AG09309 (cell line): ENCODE measurements at places on chromosomes 2 and 18.

- no peak for DNase-seq
Measured at GRCh38 chr2:125272651-125273050, 1247.6 kb downstream of the CNTNAP5 start.

GRCh38 chr2:119846021-119846420 is 86.3 kb downstream of the PTPN4 start:
- no peak for DNase-seq

DNA sequence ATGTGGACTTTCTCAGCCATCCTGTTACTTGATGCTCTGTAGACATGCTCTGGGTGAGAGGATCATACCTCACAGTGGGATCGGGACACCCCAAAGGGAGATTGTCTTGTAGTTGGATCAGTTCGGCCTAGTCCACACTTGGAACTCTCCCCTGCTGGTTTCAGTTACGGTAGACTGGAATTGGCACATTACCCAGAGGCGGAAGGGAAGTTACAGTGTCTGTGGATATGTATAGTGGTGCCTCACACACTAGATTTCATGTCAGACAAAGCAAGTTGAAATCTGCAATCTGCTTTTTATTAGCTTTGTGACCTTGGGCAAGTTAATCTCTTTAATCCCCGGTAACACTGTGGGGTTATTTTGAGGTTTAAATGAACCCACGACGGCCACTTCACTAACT is 16.2 kb upstream of the CTAGE1 start:
- DNase-seq = peak; percentile 64

GRCh38 chr2:12552092-12552491 is 164.6 kb upstream of the TRIB2 start:
- no peak for DNase-seq

- no peak for DNase-seq
Measured at GRCh38 chr2:216056739-216057138, 24.9 kb downstream of the PECR start.

DNA sequence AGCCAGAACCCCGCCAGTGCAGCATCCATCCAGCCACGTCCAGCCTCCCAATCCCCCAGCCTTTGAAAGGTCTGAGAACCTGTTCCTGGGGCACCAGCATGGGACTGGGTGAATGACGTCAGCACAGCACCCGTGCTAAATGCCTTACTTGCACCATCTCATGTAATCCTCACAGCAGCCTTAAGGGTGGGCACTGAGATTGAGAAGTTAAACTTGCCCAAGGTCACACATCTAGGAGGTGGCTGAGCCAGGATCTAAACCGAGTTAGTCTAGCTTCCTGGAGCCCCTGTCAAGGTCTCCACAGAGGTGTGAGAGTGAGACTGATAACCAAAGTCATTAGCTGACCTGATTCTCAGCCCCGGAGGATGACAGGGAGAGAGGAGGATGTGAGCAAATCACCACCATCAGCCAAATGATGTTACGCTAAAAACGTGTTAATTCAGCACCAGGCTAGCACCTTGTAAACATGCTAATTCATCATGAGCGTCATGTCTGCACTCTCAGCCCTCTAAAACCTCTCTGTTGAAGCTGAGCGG is 4.6 kb downstream of the CD8A start:
- DNase-seq = no peak

DNA sequence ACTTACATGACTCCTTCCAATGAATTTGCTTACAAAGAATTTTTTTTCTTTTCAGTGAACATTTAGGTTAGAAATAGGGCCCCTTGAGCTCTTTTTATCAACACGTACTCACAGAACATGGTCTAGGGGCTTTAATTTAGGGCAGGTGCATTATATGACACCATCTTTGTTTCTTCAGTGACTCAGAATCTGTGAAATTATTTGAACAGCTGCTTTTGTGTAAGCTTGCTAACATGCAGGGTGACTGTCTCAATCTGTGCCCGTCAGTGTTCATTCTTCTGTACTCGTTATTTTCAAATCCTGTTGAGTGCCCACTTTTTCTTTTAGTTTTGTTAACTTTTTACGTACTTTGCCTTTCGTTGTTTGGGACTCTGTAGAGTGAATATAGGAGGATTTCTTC is 52.8 kb upstream of the CABYR start:
- no peak for DNase-seq

DNA sequence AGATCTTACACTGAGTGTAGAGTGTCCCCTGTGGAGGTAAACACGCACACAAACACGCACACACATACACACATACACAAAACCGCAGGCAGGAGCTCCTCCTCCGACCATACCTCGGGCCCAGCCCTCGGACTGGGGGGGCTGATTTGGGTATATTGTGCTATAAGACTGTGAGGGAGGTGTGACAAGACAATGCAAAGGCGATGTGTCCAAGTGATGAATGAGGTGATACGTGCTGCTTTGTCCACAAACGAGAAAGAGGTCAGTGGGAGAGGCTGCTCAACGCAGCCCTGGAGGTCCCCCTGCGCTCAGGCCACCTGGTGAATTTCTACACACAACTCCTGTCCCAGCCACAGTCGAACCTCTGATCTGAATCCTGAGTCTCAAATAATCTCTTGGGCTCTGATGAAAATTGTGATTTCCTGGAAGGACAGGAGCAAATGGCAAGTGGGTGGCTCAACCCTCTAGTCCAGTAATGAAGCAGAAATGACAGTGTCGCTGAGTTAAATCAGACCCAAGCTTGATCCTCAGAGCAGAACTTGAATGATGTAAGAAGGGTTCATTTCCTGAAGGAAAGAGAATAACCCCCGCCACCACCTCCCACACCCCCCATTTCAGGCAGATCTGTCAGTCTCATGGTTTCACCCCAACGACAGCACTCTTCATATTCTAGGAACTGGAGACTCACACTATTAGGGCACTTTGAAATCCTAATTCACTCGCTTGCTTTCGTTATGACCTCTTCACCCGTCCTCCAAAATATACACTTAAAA is 48.9 kb upstream of the ASXL2 start:
- DNase-seq = no peak

- no peak for DNase-seq
Measured at GRCh38 chr2:162315938-162316337, 2.5 kb downstream of the IFIH1 start.

GRCh38 chr2:26448651-26449050 is 29.3 kb downstream of the OTOF start:
- no peak for DNase-seq

GRCh38 chr2:156400706-156401678 is 35.2 kb upstream of the GPD2 start:
- DNase-seq = peak; percentile 58

DNA sequence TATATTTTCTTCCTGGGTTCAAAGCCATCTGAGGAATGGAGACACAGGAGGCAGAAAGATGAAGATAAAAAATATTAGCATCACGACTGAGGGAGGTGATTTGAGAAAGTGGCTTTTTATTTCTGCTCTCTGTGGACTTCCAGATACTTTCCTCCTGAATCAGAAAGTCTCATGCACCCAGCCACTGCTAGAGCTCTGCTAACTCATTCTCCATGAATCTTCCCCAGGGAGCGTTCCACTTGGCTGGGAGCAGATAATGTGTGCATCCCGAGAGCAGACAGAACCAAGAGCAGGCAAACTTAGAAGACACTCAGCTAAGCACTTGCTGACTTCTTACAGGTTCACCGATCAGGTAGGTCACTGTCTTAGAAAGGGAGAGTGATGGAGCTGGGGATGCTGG is 264.1 kb upstream of the THUMPD2 start:
- DNase-seq = no peak

DNA sequence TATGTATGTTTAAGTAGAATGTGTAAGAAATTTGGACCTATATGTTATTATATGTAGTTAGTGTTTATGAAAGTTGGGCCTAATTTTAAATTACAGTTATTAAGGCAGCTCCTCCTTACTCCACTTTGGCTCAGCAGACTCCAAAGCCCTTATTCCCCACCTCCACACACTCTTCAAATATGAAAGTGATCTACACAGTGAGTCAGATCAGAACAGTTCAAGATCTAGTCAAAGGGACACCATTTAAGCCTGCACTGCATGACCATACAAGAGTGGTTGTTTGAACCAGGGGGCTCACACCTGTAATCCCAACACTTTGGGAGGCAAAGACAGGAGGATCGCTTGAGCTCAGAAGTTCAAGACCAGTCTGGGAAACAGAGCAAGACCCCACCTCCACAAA is 21.2 kb upstream of the PMAIP1 start:
- no peak for DNase-seq

- DNase-seq = no peak
Measured at GRCh38 chr2:38415728-38416291, 38.7 kb upstream of the ATL2 start.

DNA sequence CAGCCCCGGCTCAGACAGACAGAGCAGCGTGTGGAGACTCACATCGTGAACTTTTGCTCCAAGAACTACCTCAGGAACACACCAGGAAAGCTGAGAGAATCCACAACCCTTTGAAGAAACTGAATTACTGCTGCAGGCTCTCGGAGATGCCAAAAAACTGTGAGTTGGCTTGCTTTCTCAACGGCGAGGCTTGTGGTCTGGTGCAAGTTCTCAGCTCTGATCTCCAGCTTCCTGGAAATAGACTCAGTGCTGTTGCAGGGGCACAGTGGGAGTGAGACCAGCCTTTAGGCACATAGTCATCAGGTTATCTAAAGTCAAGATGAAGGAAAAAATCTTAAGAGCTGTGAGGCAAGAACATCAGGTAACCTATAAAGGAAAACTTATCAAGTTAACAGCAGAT is 273.7 kb upstream of the LRATD1 start:
- no peak for DNase-seq

GRCh38 chr2:101064125-101064502 is 62.0 kb downstream of the RPL31 start:
- DNase-seq = no peak

GRCh38 chr2:216478151-216478550 is 20.5 kb upstream of the RPL37A start:
- DNase-seq = peak; percentile 27

GRCh38 chr2:45904267-45904945 is 252.9 kb downstream of the PRKCE start:
- DNase-seq = no peak

GRCh38 chr2:59204040-59204439 is 962.9 kb upstream of the FANCL start:
- DNase-seq = no peak
